Camera-type eye (tissue), 1 donor: ENCODE measurements at places on chromosomes 2 and 18. TPM values are rescaled to one million over a fixed set of nuclear protein-coding genes. Genes with fewer than 3 reads are reported as not detected.

SLC4A3 gene
- 9.8 TPM for total RNA-seq

CACNB4 gene
- 26.2 TPM for total RNA-seq

MALL gene
- total RNA-seq: 10.9 TPM

MLPH gene
- total RNA-seq: 10.6 TPM

TMEM198 gene
- total RNA-seq: 8.6 TPM

NYAP2 gene
- total RNA-seq: 8.2 TPM

OSR1 gene
- total RNA-seq: 12.0 TPM
